ENCODE measurements at places on chromosomes 4 and X.
A peak's percentile ranks its signal among the peaks of the same experiment; 100 is the strongest.

- DNase-seq = no peak
These were observed 608.4 kb downstream of the RAB28 start for GRCh38 chr4:12875640-12876243.

- DNase-seq = peak; percentile 23
These were observed 32.7 kb upstream of the AMBN start for GRCh38 chr4:70559211-70559830.

DNA sequence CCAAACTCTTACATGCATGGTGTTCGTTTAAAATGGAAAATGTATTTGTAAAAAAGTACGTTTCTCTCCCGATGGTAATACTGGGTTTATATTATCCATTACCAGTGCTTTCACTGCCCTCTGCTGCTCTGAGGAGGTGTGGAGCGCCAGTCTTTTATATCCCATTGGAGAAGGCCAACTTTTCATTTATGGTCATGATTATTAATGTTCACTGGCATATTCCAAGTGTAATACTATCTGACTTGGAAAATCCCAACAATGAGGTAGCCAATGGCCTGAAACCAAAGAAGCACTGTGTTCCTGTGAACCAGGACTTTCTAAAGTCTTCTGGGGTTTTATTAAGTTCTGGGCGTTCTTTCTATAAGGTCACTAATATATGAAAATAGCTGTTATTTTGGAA is 80.7 kb downstream of the SYNPO2 start:
- no peak for DNase-seq

- peak; percentile 44 for DNase-seq
These were observed 5.7 kb upstream of the ZBTB33 start for GRCh38 chrX:120244735-120245498.

DNA sequence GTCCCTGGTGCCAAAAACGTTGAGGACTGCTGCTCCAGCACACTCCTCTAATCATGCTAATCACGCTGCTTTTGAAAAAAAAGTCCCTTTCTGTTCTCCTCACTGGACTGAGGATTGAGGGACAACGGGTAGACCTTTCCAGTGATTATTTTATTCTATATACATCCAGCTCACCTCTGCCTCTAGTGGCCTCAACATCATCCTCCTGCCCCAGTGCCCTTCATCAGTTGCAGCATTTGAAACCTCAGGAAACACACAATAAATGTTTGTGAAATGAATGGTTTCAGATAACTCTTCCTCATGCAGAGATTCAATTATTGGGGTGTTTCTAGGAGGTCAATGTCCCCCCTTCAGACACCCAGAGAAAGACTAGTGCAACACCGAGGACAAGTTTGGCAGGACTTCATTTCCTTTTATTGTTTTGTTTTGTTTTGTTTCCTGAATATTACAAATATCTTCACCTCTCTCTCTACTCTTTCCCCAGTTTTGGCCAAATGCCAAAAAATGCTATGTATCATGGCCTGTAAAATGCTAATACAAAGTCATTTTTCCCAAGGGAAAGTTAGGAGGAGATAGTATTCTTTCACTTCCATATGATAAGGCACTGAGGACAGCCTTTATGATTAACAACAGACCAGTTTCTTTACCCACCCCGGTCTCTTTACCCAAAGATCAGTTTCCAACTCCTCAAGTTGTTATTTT is 460.1 kb upstream of the SLIT2 start:
- DNase-seq = no peak

- DNase-seq = no peak
These were observed 84.7 kb downstream of the DCTD start for GRCh38 chr4:182832352-182833120.

GRCh38 chr4:168955674-168956073 is 54.4 kb downstream of the CBR4 start:
- no peak for DNase-seq

DNA sequence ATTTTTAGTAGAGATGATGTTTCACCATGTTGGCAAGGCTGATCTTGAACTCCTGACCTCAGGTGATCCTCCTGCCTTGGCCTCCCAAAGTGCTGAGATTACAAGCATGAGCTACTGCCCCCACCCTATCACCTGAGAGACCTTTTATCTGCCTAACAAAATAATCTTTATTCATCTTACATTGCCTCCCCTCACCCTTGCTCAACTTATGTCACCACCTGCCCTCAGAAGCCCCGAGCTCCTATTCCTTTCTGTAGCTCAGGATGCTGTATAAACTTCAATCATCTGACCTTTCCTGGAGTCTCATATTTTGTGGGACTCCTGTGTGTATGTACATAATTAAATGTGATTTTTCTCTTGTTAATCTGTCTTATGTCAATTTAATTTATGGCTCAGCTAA is 29.7 kb upstream of the ENPP6 start:
- DNase-seq = no peak

DNA sequence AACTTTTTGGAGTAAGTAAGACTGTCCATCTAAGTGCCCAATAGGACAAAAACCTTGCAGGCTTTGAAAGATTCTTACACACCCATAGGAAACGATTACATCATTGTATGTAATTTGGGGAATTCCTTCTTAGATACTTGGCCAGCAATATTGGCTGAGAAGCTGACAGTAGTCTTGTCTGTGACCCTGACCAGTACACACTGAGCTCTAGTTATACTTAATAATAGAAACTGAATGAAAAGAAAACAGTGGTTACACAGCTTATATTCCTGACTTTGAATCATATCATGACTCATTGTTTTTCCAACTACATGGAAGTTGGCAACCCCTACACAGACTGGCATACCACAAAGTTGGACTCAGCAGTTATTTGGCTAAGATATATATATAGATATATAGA is 7.1 kb upstream of the TLR2 start:
- no peak for DNase-seq

DNA sequence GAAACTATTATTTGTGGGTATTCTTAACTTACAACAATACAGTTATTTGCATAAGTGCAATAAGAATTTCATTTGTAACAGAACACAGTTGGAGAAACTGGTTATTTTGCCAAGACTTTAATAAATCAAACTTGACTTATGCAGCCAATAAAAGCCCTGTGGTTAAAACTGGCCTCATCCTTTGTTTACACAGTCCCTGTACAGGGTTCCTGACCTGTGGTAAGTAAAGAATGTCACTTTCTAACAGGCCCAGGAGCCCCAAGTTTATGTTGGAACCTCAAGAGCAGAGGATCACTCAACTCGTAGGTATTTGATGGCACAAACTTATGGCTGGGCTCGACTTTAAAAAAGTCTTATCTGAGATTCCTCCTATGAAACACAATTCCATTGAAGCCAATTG is 88.6 kb upstream of the PTCHD1 start:
- no peak for DNase-seq

DNA sequence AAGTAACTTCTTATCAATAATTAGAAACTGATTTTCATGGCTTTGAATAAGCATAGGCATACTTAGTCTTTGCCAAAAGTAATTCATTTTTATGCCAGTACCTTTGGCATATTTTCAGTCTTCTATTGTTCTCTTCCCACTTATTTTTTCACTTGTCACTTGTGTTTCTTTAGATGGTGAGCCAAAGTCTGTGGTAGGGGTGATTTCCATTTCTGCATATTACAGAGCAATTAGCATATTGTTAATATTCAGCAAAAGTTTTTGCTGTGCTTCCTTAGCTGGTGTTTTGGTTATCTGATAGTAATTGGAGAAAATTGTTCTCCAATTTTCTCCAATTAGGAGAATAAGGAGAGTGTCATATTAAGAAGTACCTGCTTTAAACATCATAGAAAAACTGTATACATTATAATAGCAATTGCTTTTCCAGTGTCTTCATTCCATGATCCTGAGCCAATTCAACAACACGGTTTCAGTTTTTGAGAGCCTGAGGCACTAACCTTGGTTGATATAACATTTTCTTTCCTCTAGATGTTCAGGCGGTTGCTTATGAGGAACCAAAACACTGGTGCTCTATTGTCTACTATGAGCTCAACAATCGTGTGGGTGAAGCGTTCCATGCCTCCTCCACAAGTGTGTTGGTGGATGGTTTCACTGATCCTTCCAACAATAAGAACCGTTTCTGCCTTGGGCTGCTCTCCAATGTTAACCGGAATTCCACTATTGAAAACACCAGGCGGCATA is 64.7 kb downstream of the SMAD1 start:
- DNase-seq = no peak

DNA sequence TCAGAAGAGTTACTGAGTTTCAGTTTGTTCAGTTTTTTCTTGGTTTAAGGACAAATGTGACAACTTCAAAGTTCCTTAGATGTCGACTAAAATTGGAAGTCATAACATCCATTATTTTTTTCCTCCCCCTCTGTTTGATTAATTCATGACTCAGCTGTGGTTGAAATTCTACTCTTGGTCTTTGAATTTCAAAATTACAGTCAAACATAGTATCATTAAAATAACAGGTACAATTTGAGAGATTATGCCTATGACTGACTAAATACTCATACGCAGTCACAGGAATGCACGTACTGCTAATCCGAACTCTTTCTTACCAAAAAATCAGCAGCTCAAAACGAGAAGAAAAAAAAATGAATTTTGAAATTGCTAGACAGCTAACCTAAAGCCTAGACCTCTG is 1434.8 kb downstream of the RAPGEF2 start:
- DNase-seq = no peak

- no peak for DNase-seq
These were observed 727.4 kb downstream of the FAM133A start for GRCh38 chrX:94401426-94401825.

GRCh38 chr4:160319868-160320260 is 1217.0 kb downstream of the RAPGEF2 start:
- no peak for DNase-seq

GRCh38 chrX:153900831-153901752 is 3.4 kb upstream of the AVPR2 start:
- no peak for DNase-seq

- no peak for DNase-seq
These were observed 160 bp downstream of the LCORL start for GRCh38 chr4:18021470-18021719.

- DNase-seq = no peak
These were observed 125.4 kb upstream of the ZCCHC13 start for GRCh38 chrX:74178536-74178935.

- no peak for DNase-seq
These were observed 21.9 kb downstream of the SMS start for GRCh38 chrX:21962361-21962760.

GRCh38 chr4:137387924-137388323 is 144.4 kb downstream of the PCDH18 start:
- DNase-seq = no peak

DNA sequence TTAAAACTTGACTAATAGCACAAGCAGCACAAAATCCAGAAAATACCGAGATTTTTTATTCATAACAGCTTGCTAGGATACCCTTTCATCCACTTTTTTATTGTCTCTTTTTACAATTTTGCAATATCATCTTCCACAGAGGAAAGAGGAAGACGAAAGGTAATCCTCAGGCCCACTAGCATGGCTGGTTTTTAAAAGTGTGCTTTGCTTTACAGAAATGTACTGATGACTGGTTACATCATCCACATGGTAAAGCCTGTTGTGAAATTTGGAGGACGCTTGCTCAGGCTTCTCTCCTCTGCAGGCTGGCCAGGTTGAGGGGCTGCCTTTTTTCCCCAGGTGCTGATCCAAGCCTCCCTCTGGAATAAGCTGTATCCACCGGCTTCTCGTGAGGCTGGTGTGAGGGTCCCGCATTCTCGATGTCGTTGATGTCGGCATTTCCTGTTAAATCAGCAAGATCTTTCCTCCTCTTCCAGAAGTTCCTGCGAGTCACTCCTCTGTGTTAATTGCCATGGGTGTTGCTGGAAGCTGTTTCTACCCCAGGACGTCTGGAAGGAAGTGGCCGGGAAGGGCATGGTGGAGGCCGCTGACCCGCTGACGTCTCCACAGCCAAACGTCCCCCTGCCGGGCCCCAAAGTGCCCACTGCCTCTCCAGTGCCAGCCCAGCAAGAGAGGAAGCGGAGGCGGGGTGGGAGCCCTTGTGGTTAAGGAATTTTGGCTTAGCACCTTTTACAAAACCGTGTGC is 5.8 kb upstream of the DGKQ start:
- DNase-seq = no peak

GRCh38 chrX:101359966-101360365 is 11.4 kb upstream of the TIMM8A start:
- DNase-seq = no peak

- DNase-seq = no peak
These were observed 36.4 kb upstream of the CD99 start for GRCh38 chrX:2654436-2655340.

DNA sequence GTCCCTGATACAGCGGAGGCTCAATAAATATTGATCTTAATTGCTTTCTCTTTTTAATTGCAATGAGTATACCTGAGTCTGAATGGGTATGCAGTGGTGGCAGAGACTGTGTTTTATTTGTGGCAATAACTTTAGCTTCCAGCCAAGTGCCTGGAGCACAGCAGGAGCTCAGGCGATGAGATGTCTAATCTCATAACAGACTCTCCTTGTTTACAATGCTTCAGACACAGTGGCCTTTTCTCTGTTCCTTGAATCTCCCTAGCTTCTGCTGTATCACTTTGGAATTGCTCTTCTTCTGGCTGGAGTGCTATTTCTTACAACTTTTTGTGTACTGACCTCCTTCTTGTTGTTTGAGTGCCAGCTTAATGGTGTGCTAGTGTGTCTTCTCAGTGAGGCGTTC is 91.5 kb upstream of the UNC5C start:
- no peak for DNase-seq

DNA sequence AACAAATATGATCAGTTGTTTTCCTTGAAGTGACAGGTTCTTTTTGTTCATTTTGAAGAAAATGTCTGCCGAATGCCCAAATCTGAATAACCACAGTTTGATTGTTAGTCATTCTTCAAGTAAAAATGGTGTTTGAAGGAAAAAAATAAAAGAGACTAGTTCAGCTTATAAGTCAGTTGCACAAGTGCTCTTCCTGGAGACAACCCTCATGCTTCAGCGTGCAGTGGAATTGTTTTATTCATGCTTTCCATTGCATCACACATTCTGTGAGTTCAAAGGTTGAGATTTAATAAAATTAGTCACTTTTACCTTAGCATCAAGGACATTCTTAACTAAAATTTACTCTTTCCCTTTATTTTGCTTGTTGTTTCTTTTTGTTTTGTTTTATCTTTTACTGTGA is 404.9 kb downstream of the ZNF674 start:
- no peak for DNase-seq

GRCh38 chrX:107851215-107851614 is 25.5 kb downstream of the MID2 start:
- DNase-seq = no peak

- DNase-seq = no peak
These were observed 2.8 kb downstream of the CLCN5 start for GRCh38 chrX:49925176-49925575.

GRCh38 chr4:79197275-79198009 is 128.4 kb downstream of the NAA11 start:
- no peak for DNase-seq
